ENCODE measurements at places on chromosomes 1 and 21.

DNA sequence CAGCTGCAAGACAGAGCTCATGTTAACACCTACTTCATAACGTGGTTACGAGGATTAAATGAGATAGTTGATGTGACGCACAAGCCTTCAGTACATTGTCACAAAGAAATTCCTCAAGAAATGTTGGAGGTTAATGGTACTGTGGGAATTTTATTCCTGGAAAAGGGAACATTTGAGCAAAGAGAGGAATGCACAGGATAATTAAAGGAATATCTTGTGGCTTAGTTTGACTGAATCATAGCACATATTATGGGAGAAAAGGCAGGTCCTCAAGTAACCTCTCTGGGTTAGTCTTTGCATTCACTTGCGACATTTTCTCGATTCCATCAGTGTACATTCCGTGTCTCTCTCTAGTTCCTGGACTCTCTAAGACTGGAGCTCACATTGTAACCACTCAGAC is 300.2 kb upstream of the DUSP10 start:
- DNase-seq = no peak

DNA sequence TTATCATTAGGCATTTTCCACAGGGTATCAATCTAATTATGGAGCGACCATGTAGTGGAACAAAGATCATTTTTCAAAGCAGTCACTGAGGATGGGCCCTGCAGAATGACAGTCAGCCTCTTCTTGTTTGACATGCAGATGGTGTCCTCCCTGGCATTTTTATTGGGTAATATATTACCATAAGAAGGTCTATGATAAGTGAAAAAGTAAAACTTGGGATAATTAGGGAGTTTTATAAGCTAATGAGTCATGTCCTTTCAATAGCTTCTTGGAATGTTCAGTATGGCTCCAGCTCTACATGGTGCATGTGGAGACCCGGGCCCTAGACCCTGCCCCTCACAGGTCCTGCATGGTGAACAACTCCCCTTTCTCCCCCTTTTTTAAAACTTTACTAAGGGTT is 232.2 kb upstream of the COA6 start:
- no peak for DNase-seq

DNA sequence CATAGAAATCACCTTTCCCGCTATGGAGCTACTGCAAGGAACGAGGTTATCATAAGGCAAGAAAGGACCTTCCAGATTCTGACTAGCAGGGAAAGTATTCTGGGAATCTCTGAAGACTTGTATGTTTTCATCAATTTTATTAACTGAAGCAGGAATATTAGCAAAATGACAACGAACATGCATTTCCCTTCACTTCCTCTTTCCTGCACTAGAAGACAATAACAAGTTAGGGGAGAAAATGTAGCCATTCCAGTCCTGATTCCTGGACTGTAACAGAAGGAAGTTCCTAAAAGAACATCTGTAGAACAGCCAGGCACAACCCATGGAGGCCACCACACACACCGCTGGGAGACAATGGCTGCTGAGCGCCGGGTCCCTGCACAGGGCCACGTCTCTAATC is 106.8 kb downstream of the RAVER2 start:
- DNase-seq = no peak

GRCh38 chr1:206839857-206840256 is 25.6 kb upstream of the IL20 start:
- DNase-seq = no peak

DNA sequence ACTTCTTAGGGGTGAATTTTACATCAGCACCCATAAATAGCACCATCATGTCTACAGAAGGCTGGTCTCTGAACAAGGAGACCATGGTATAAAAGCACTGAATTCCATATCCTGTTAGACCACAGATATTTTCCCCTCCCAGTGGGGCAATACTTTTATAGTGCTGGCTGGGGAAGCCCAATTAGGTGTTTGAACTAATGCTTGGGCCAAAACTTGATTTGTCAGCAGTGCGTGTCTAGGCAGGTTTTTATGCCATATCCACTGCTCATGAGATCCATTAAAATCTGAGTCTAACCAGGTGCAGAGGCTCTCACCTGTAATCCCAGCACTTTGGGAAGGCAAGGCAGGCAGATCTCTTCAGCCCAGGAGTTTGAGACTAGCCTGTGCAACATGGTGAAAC is 623.0 kb downstream of the NPHP4 start:
- DNase-seq = no peak
